ENCODE measurements at places on chromosomes 2 and 18.

- peak; percentile 80 for DNase-seq
Observed at GRCh38 chr2:173715441-173715840, 249.7 kb downstream of the SP3 start.

DNA sequence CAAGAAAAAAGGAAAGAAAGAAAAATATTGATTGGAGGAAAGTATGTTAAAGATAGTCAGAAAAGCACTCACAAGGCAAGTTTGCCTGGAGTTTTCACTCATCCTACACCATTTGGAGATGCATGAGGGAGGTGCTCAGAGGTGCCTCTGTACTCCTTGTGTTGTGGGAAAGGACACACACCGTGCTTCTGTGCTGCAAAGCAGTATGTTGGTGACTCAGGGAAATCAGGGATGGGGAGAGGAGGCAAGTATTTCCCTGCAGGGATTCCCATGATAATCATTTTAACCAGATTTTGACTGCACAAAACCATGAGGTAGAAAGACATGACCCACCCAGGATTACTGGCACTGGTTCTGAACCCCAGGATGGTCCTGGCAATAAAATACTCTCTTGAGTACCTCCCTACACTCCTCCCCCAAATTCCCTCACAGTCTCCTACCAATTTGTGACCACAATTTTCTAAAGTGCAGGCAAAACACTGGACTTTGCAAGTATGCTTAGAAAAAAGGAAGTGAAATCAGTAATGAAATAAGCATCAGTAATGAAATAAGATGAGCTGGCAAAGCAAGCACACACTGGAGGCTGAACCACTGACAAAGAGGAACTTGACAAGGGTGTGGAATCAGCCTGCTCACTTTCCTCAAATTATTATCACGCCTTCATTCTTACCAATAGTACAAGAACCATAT lies 155.5 kb upstream of the ACVR2A start:
- DNase-seq: peak; percentile 43

GRCh38 chr2:162914161-162914560 lies 75.6 kb upstream of the KCNH7 start:
- DNase-seq: no peak

- no peak for DNase-seq
Observed at GRCh38 chr2:238117199-238118154, 17.3 kb downstream of the ESPNL start.

DNA sequence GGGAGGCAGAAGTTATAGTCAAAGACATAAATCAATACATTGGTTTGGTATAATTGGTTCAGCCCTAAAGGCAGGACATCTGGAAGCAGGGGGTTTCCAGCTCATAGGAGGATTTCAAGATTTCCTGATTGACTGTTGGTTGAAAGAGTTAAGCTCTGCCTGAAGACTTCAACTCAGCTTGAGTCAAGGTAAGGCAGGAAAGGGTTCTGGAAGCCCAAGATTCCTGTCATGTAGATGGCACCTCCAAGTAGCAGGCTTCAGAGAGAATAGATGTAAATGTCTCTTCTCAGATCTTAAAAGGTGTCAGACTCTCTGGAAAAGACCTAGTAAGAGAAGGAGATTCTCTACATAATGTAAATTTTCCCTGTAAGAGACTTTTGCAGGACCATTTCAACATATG lies 335.3 kb downstream of the RIT2 start:
- DNase-seq: no peak

GRCh38 chr2:163207693-163208370 lies 369.3 kb upstream of the KCNH7 start:
- DNase-seq: peak; percentile 66

DNA sequence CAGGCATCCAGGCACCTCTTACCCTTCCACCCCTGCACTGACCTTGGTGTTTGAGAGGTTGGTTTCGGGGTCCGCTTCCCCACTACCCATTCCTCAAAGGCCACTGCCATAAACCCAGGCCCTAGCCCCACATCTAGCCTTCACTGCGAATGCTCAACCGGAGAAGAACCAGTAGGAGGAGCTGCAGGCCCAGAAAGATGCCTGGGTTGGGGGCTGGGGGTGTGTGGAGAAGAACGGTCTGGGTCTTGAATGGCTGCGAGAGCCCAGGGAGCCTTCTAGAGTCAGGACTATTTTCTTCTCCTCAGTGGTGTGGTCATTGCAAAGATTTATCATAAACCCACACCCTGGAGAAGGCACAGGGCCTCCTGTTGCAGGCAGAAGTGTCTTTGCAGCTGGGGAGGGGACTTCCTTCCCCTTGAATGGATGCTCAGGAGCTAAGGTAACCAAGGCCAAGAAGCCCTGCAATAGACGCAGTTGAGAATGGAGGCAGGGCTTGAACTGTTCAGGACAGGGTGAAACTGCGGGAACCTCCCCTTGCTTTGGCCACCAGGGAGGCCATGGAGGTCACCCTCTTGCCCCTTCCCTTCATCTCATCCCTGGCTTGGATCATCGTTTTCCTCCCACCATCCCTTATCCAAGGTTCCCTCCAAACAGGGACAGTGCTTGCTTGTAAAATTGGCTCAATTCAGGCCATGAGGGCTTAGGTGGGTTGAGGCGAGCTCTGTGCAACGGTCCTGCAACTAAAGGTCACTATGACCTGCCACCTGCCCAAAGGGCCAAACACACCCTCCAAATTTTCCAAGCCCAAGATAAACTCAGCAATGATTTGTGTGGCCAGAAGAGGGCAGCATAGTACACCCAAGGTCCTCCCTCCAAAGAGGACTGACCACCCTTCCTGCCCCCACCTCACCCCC lies 20.9 kb downstream of the THNSL2 start:
- DNase-seq: peak; percentile 52

GRCh38 chr2:162013514-162014475 lies 60.2 kb downstream of the DPP4 start:
- no peak for DNase-seq

GRCh38 chr18:39596221-39596620 lies 2030.6 kb upstream of the CELF4 start:
- DNase-seq: no peak

All from epithelial cell of esophagus (primary cell).